ENCODE measurements at places on chromosomes 2 and 18.

- no peak overlapping the region for H3K4me3 ChIP-seq
- H3K36me3 ChIP-seq = peaks cover 2% of the 10 kb centered on the region
- peaks cover 1% of the 10 kb centered on the region for H3K4me1 ChIP-seq
- H3K27ac ChIP-seq = no peak overlapping the region
- no peak for DNase-seq
Observed at GRCh38 chr2:11160731-11161455, 5.6 kb downstream of the SLC66A3 start.

DNA sequence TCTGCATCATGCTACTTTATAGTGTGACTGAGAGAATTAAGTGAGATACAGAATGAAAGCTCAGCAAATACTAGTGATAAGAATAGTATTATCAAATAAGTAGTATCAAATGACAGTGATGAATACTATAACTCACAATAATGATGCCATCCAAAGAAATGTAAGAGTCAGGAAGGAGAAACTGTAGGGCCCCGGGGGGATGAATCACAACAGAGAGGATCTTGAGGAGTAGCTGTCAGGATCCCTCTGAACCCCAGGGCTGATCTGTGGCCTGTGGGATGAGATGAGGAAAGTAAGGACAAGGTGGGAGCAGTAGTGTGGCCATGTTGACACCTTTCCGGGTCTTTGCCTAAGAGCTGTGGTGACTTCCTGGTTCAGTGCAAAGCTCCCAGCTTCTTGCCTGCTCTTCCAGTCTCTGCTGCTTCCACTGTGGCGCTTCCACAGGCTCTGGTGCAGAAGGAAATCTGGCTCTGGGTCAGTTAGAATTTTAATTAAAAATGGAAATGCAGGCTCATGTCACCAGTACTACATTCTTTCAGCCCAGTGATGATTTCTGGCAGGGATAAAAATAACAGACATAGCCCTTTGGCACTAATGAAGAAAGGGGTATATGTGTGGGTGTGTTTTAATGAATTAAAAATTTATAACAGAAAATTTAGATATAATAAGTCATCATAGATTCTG lies 166.9 kb downstream of the MYO3B start:
- H3K27ac ChIP-seq = no peak overlapping the region
- H3K36me3 ChIP-seq = no peaks in the 10 kb centered on the region
- no peak for DNase-seq
- H3K27me3 ChIP-seq = no peaks in the 10 kb centered on the region
- no peak overlapping the region for H3K4me3 ChIP-seq

- no peak overlapping the region for H3K27ac ChIP-seq
- H3K36me3 ChIP-seq = no peaks in the 10 kb centered on the region
- peaks cover 3% of the 10 kb centered on the region for H3K4me1 ChIP-seq
- H3K27me3 ChIP-seq = peaks cover 13% of the 10 kb centered on the region
- no peak overlapping the region for H3K4me3 ChIP-seq
Observed at GRCh38 chr2:88059979-88060906, 4.7 kb upstream of the KRCC1 start.

GRCh38 chr18:75247611-75248421 lies 37.2 kb downstream of the TSHZ1 start:
- peaks cover 16% of the 10 kb centered on the region for H3K4me1 ChIP-seq
- no peaks in the 10 kb centered on the region for H3K27me3 ChIP-seq
- no peaks in the 10 kb centered on the region for H3K36me3 ChIP-seq

- peak; percentile 5 for DNase-seq
- H3K4me3 ChIP-seq = no peak overlapping the region
- no peaks in the 10 kb centered on the region for H3K4me1 ChIP-seq
- H3K27me3 ChIP-seq = no peaks in the 10 kb centered on the region
- no peaks in the 10 kb centered on the region for H3K36me3 ChIP-seq
- no peak overlapping the region for H3K27ac ChIP-seq
Observed at GRCh38 chr2:76268902-76269620, 558.3 kb upstream of the GCFC2 start.

Measured in IMR-90 (cell line).